Kidney glomerular epithelial cell (primary cell): ENCODE measurements at places on chromosomes 4 and X.

GRCh38 chrX:30822764-30823163 is 66.3 kb downstream of the TAB3 start:
- DNase-seq: no peak

DNA sequence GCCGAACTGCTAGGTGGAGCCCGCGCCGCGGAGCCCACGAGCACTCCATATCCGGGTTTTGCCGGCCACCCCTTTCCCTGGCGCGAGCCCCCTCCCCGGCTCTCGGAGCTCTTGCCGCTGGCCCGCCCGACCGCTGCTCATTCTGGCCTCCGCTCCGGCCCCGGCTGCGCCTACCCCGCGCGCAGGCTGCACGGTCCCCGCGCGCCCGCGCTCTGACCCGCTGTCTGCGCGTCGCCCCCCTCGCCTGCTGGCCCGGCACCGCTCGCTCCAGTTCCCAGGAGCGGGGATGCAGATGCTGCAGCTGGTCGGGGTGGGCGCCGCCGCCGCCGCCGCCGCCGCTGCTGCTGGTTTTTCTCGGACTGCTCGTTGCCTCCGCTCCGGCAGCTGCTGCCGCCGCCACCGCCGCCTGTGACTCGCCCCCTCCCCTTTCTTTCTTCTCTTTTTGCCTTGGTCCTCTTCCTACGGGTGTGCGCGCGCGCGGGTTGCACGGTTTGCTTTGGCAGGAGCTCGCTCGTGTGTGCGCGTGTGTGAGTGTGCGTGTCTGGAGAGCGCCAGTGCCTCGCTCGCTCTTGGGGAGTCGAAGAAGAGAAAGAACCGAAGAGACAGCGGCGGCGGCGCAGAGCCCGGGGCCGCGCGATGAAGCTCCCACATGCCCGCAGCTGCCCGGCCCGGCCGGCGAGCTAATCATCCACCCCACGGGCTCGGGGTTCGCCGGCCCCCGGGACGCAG is at the start of gene ADGRL3:
TSS of gene ADGRL3 (plus strand) at position 140 of the 729 bp plus-strand sequence.
- DNase-seq: peak; percentile 37

DNA sequence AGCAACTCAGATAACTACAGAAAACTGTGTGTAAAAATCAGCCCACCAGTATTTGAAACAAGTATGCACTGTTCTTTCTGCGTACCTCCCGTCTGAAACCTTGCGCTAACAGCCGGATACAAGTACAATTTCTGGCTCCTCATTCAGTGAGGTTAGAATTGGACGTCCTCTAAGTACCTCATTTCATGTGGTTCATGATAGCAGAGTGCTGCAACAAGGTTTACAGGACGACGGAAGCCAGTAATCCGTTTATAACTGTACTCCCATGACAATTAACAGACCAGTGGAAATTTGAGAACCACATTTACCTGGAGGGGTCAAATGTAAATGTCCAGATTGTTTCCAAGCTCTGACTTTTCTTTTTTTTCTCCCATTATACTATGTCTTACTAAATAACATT is 52.9 kb upstream of the TENM3 start:
- no peak for DNase-seq

- DNase-seq: no peak
Measured at GRCh38 chrX:97490656-97491055, 606.9 kb downstream of the RPA4 start.

- DNase-seq: no peak
Measured at GRCh38 chrX:53285591-53285990, 4.2 kb upstream of the IQSEC2 start.

DNA sequence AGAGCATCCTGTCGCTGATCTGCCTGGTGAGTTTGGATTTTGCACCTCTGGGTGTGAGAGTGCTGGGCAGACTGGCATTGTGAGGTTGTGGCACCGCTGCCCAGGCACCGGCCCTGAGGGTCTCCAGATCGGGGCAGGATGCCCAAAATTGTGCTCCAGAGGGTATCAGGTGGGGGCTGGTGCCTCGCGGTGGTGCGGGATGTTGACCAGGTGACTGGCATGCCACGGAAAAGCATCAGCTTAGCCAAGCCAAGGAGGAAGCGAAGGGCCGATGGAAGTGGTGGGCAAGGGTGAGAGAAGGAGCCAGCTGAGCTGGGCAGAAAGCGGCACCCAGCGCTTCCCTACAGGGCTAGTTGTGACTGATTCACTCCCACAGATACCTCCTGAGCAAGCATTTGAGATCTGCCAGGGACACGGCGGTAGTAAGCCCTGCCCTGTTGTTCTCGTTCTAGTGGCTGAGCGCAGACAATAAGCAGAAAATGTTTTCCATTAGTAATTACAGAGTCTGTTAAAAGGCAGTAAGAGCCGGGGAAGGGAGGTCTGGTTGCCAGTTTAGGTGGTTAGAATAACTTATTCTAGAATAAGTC is 809 bp downstream of the ZFP92 start:
- DNase-seq: no peak

DNA sequence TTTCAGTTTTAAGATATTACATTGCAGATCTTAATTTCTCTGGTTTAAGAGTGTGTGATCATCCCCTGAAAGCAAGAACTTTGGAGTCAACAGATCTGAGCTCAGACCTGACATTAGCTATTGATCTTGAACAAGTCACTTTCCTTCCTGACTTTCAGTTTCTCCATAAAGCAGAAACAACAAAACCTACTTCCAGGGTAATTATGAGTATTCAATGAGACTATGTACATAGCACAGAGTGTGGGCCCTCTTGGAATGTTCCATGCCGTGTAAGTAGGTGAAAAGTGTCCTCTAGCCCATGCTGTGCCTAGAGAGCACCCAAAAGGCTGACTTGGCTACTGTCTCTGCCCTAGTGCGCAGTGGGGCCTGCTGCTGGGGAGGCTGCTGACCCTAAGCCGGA is 188.0 kb upstream of the RPL34 start:
- no peak for DNase-seq

DNA sequence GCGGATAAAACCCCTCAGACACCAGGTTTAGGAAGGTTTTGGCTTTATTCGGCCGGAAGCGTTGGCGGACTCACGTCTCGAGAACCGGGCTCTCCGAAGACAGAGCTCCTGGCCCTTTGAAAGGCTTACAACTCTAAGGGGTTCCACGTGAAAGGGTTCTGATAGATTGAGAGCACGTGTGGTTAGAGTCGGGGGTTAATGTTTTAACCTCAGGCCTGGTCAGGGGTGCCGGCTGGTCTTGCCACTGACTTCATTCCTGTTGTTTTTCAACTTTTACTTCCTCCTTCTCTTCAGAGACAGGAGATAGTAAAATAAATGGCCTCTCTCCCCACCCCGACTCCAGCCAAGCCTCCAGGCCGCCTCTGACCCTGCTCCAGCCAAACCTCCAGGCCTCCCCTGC is 4.7 kb upstream of the ASMT start:
- DNase-seq: no peak

- DNase-seq: peak; percentile 60
Measured at GRCh38 chr4:86670756-86671155, 76.6 kb downstream of the PTPN13 start.

DNA sequence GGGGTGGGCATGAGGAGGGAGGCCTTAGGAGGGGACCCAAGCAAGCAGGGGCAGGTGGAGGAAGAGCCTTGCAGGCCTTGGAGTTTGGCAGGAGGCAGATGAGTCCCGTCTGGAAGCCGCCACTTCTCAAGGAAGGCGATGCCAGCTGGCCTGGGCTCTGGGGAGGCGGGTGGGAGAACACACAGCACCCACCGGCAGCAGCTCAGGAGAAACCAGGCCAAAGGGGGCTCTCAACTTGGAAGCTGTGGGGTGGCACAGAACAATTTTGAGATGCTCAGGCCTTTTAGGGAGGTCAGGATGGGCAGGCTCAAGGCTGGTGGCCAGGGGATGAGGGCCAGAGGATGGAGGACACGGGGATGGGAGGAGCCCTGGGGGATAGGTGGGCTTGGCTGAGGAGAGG is 11.6 kb upstream of the DUSP9 start:
- no peak for DNase-seq

DNA sequence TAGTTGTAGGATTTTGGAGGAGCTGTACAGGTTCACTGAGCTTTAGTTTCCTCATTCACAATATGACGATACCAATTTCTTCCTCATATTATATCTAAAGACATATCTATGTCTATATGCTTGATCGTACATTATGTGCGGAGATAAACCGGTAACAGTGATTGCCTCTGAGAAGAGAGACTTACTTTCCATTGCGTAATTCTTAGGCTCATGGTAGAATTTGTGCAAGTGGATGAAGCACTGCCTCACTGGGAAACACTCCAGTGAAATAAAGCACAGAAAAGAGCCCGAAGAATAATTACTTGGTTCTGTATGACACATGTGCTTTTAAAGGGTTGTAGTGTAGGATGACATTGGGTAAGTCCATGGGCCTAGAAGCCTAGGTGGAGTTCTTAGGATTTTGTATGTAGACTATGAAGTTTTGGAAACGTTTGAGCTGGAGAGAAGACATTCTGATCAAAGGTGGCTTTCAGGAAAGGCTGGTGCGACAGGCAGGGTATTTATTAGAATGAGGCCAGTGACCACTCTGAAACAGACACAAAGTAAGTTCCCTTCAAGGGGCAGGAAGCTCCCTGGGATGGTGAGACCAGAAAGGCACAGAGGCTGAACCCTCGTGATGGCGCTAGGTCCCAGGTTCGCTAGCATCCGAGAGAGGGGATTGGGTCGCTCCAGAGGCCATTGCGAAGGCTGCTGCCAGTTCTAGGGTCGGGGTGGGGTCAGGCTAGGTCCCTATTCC is 649 bp upstream of the VBP1 start:
- DNase-seq: peak; percentile 16

GRCh38 chrX:111244235-111244750 is 26.0 kb downstream of the CAPN6 start:
- DNase-seq: peak; percentile 4

- DNase-seq: no peak
Measured at GRCh38 chr4:145396581-145396980, 85.1 kb upstream of the SMAD1 start.

DNA sequence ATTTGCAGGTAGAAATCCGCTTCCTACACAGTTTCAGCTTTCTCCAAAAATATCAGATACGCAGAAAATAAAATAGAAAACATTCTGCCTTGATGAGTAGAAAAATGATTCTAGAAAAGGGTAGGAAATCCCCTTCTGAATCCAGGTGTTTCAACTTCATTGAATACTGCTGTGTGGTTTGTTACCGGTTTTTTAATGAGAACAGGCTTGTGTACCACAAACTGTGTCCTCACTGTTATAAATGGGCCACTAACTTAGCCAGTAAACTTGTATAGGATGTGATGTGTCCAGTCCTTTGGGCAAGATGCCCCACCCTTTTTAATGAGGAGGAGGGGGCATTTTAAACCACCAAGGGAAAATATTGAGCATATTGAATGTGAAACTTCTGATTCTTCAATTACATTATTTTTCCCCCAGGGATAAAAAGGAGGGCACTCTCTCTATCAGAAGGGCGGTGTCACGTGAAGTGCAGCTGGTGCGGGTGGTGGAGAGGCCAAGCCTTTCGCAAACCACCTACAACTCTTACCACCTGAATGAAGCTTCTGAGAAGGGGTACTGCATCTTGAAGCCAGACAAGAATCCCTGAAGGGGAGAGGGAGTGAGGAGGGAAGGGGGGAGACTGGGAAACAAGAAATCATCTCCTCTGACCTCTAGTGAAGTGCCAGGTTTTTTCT is 4.5 kb downstream of the CXXC4 start:
- no peak for DNase-seq

- no peak for DNase-seq
Measured at GRCh38 chrX:120125444-120125843, 9.7 kb upstream of the RHOXF1 start.

GRCh38 chr4:33739884-33740632 is 2504.3 kb downstream of the ARAP2 start:
- DNase-seq: no peak

GRCh38 chr4:79426989-79427388 is 19.0 kb upstream of the GK2 start:
- no peak for DNase-seq

- DNase-seq: no peak
Measured at GRCh38 chr4:154492288-154492687, 689 bp upstream of the DCHS2 start.

DNA sequence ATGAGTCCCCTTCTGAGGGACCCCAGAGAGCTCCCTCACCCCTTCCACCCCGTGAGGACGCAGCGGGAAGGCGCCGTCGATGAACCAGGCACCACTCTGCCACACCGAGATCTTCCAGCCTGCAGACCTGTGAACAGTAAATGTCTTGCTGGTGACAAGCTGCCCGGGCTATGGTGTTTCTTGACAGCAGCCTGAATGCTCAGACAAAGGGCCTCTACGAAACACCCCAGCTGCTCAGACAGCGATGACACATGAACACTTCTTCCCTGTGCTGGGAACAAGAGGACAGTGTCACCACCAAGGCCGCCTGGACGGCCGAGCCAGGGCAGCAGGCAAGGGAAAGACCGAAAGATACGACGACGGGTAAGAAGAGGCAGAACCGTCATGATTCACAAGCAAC is 30.6 kb upstream of the GTPBP6 start:
- no peak for DNase-seq

DNA sequence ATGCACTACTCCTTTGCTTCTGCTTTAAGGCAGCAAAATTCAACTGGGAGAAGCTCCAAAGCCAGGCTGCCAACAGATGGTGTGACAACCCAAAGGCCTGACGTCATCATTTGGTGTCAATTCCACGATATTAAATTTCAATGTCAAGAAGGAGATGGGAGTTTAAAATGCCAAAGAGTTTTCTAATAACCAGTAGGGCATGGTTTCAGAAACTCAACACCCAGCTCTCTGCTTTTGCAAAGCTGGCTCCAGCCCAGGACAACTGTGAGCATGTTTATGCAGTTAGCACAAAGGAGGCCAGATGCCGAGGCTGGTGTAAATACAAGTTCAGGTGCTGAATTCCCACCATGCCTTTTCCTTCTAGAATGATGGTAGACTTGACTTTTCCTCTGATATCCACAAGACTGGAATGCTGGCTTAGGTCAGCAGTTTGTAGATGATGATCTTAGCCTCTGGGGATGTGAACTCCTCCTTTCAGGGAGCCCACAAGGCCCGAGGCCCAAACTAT is 67.3 kb downstream of the AFAP1 start:
- peak; percentile 67 for DNase-seq

- DNase-seq: no peak
Measured at GRCh38 chr4:138499627-138500026, 257.5 kb upstream of the SLC7A11 start.

DNA sequence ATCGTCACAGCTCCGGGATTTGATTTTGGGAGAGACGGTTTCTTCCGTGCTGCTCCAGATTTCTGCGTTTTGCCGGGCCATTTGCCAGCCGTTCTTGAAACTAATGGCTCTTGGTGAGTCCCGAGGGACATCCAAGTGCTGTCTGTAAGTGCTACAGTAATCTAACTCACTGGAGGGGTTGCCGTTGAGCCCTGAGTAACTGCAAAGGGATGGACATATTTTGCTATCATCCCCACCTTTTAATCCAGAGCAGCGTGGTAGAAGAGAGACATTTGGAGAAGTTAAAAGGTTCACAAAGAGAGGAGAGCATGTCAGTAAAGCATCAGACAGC is 88.9 kb upstream of the PDLIM3 start:
- DNase-seq: no peak

DNA sequence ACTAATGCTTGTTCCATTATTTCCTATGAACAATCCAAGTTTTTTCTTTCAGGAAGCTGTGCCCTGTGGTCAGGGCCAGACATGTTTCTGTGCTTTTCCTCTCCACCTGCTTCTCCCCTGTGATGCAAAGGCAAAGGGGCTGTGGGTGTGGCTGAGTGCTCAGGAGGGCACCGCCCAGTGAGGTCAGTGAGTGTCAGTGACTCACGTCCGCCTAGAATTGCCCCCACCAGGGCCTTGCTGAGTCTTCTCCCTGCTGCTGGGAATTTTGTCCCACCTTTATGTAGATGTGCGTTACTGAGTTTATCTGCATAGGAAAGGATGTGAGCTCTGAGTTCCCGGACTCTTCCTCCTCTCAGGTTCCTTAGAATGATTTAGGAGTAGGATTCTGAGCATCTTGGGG is 283.2 kb downstream of the DCHS2 start:
- DNase-seq: no peak

- DNase-seq: no peak
Measured at GRCh38 chrX:29496636-29497180, 718.7 kb upstream of the MAGEB2 start.
